NCI-H748 treated with DMSO at 0.1 percent for 48 hours (cell line): ENCODE measurements at places on chromosomes 2 and 18.

DNA sequence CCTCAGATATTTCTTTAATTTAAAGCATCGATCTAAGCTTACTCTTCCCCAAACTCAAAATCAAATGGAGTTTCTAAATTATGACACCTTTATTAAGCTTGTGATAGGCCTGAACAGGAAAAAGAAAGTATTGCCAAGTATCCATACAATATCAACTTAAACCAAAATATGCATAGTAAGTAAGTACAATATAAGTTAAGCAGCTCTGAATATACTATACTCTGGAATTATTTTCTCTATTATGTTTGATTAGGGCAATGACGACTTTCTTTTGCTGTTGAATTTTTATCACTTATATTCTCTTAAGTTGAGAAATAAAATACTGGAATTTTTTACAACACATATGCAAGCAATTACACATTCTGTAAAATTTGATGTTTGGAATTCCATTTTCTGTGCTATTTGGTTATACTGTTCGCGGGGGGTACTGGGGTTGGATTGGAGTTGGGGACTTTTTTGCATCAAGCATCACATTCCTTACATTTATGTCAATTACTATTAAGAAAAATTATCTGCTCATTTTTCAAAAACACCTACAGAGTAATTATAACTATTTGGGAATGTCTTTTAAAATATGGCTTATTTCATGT, 2.2 kb downstream of the COL5A2 start:
- no peak for DNase-seq

DNA sequence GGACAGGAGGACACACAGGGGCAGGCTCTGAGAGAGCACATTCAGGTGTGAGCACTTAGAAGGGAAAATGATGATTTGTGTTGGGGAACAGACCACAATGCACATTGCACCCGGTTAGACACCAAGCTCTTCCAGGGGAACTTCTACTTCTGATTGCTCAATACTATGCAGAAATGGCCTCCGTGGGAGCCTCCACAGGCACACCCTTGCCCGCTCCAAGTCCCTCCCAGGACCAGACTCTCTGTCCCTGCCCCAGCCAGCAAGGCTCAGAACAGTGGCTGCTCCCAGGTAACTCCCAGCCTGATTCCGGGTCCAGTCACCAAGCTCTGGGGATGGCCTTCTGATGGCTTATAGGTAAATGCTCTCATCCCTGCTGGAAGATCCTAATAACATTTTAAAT, 56.2 kb downstream of the BCL2L11 start:
- no peak for DNase-seq

- no peak for DNase-seq
These were observed 131.3 kb downstream of the COL6A3 start for GRCh38 chr2:237282568-237283128.

DNA sequence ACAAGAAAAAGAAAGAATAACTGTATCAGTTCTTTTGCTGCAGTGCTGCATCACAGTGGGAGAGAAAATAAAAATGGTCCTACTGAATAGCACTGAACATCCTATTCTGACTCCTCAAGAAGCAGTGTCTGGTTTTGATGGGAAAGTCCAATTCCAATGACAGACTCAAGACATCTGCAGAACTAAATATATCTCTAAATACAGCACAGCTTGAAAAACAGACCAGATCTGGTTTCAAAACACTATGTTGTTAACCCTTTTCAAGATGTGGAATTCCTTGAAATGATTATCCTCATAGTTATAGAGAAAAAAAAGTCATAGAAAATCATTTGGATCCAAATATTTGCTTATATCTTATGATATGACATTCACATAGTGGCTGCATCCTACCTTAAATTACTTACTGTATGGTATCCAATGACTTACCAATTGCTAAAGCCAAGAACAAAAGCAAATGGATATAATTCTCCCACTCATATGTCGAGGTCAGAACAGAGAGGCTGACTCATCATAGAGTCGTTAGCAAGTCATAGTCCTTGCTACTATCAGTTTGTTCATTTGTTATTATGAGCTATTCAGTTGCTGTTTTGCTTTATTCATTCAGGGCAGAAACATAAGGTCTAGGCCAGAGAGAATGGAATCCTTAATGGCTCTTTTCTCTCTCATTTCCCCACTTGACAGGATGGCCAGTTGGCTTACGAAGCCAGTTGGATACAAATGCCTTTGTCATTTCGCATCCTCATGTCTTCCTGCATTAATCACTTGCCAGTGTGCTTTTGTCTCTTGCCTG, 62.5 kb upstream of the ACVR2A start:
- DNase-seq = no peak

GRCh38 chr2:118221536-118222272, 133.4 kb downstream of the INSIG2 start:
- peak; percentile 50 for DNase-seq

DNA sequence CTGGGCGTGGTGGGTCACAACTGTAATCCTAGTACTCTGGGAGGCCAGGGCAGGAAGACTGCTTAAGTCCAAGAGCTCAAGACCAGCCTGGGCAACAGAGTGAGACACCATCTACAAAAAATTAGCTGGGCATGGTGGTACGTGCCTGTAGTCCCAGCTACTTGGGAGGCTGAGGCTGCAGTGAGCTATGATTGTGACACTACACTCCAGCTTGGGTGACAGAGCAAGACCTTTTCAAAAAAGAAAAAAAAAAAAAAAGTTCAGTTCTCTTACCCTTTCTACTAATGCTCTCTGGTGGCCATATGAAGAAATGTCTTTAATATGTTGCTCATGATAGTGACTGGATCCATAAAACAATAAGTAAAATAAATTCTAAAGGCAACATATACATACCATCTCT, 14.9 kb downstream of the TYW5 start:
- no peak for DNase-seq

DNA sequence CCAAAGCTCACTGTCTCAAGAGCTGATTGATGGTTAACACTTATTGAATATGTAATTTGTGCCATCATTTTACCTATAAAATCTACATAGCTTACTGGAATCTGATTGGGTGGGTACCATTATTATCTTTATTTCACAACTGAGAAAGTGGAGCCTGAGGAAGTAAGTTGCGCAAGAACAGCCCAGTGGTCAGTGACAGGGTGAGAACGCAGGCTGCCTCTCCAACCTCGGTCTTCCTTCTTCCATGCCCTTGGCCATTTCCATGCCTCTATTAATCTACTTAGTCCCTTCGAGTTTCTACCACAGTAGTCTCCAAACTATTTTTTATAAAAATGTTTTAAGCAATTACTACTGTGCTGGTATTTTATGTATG, 390.9 kb upstream of the VWC2L start:
- no peak for DNase-seq
